Thoracic aorta (tissue), 2 donors: ENCODE measurements at places on chromosomes 12 and 14.
A peak's percentile ranks its signal among the peaks of the same experiment; 100 is the strongest.

DNA sequence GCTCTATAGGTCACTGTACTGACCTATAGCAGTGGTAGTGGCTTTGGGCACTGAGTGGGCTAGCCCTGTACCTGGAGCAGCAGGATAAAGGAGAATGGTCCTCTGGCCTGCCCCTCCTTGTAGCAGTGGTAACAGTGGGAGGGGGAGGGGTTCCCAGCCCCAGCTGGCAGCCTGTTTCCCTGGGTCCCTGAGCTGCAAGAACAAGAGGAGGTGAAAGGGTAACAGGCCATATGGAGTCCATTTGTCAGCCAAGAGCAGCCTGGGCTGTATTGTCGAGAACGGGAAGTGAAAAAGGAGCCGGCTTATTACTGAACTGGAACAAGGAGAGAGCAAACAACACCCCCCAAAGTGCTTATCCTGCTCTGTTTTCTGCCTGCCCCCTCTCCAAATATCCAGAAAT lies 73.8 kb upstream of the SRSF5 start:
- DNase-seq, result no peak

- no peak for DNase-seq
These were observed 7.4 kb upstream of the ALDH1L2 start for GRCh38 chr12:105091476-105092206.

DNA sequence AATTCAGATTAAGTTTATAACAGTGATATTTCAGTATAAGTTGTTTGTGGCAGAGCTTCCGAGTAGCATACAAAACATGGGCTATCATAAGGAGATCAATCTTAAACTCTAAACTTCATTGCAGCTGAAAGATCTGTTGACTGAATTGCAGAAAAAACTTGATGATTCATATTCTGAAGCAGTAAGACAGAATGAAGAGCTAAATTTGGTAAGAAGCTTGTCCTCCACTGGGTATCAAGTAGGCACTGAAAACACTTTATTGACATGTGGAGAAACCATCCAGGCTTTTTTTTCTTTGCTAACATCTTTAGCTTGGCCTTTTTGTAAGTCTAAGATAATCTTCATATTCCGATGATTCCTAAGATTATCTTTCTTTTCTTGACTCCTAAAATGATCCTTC lies 93.0 kb downstream of the KTN1 start:
- DNase-seq, result no peak

GRCh38 chr12:88339254-88339949 lies 197.3 kb downstream of the TMTC3 start:
- no peak for DNase-seq

DNA sequence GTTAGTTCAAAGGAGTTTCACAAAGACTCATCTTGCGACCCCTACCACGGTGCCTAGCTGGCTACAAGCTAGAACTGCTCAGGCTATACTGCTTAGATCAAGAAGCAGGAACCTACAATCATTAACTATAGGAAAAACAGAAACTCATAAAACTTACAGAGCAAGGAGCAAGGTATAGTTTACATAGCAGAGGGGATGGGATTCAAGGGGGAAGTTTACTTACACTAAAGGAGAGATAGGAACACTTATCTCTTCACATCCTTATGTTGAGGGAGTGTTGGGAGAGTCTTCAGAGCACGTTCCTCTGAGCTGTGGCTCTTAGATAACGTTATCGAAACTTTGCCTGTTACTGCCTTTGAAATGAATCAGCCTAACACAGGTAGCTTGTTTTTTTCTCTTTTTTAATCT lies 58.1 kb downstream of the FSCB start:
- DNase-seq, result no peak

DNA sequence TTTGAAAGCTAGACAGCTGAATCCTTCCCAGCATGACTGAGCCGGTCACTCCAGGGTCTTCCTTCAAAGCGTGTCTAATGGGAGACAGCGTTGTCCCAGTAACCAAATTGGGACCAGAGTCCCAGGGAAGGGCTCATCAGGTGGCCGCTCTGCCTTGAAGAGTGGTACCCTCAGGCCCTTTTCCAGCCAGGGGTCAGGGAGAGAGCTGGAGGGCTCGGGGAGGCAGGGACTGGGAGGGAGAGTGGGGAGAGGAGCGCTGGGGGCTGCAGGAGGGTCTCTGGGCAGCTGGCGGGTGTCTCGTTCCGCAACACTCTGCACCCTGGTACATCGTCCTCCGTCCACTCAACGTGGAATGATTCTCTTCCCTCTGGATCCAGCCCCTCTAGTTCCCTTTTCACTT lies 1.6 kb upstream of the RTL1 start:
- DNase-seq, result no peak

- no peak for DNase-seq
These were observed 63.4 kb upstream of the DIO3 start for GRCh38 chr14:101497684-101498525.

GRCh38 chr12:119642986-119643385 lies 24.9 kb upstream of the PRKAB1 start:
- no peak for DNase-seq

DNA sequence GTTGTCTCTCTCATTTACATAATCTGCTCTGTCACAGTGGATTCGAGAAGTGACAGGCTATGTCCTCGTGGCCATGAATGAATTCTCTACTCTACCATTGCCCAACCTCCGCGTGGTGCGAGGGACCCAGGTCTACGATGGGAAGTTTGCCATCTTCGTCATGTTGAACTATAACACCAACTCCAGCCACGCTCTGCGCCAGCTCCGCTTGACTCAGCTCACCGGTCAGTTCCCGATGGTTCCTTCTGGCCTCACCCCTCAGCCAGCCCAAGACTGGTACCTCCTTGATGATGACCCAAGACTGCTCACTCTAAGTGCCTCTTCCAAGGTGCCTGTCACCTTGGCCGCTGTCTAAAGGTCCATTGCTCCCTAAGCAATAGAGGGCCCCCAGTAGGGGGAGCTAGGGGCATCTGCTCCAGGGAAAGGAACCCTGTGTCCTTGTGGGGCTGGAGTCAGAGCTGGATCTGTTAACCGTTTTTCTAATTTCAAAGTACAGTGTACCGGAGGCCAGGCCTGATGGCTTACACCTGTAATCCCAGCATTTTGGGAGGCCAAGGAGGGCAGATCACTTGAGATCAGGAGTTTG lies 5.1 kb downstream of the ERBB3 start:
- DNase-seq, result no peak

DNA sequence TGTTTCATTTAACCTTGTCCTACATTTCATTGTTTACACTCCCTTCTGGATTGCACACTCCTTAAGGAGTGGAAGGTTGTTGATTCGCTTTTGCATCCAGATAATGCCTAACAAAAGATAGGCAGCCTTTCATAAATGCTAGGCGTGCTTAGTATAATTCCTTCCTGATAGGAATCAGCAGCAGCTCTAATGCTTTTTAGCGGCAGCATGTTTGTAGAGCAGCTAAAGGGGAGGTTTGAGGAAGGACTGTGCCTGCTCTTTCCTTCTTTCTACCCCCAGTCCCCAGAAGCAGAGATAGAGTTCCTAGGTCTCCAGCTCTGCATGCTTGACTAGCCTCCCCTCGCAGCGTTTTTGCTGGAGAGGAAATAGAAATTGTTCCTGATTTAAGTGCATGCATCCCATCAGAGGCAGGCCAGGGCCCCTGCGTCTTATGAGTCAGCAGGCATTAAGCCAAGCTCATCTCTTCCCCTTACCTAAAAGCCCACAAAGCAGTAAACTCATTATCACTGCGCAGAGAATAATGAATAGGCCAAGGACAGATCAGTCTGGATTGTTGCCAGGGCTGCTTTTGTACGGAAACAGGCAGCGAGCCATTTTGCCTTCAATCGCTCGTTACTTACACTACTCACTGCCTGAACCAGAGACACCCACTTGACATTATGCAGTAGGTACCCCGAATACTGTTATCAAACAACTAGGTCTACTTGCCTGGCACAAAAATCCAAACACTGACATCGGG lies 14.0 kb upstream of the TBPL2 start:
- no peak for DNase-seq

DNA sequence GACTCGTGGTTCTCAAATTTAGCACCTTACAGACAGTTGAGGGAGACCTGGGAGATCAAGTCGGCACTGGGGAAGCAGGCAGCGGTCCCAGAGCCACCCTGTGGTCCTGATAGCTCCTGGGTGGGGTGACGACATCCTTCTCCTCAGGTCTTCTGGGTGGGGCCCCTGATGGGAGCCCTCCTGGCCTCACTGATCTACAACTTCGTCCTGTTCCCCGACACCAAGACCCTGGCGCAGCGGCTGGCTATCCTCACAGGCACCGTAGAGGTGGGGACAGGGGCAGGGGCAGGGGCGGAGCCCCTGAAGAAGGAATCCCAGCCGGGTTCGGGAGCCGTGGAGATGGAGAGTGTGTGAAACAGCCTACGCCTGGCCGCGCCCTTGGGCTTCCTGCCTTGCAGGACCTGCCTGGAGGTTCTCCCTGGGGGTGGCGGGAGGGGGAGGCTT lies 2.6 kb downstream of the AQP6 start:
- no peak for DNase-seq

DNA sequence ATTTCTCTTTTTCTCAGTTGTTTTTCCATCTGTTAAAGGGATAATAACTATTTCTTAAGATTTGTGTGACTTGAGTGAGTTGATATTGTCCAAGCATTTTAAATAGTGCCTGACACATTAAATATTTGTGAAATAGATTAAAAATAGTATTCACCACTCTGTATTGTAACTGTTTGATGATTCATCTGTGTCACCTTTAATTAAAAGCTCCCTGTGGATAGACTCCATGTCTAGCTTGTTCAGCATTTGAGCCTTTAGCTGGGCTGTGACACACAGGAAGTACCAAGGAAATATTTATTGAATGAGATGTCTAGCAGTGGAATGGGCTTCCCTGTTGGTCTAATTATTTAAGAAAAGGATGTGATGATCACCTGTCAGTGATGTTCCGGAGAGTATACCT lies 1.8 kb upstream of the GLIPR1L2 start:
- DNase-seq, result no peak

GRCh38 chr14:60151715-60152114 lies 13.5 kb downstream of the DHRS7 start:
- DNase-seq, result peak; percentile 37

DNA sequence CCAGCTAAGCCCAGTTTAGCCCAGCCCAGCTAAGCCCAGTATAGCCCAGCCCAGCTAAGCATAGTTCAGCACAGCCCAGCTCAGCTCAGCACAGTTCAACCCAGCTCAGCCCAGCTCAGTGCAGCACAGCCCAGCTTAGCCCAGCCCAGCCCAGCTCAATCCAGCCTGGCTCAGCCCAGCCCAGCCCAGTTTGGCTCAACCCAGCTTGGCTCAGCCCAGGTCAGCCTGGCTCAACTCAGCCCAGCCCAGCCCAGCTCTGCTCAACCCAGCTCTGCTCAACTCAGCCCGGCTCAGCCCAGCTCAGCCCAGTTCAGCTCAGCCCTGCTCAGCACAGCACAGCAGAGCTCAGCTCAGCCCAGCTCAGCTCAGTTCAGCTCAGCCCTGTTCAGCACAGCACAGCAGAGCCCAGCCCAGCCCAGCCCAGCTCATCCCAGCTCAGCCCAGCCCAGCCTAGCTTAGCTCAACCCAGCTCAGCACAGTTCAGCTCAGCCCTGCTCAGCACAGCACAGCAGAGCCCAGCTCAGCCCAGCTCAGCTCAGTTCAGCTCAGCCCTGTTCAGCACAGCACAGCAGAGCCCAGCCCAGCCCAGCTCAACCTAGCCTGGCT lies 330.9 kb downstream of the TMEM121 start:
- DNase-seq, result no peak

- no peak for DNase-seq
These were observed 503.5 kb downstream of the PCNX1 start for GRCh38 chr14:71410578-71411284.

- no peak for DNase-seq
These were observed 176.7 kb downstream of the NUAK1 start for GRCh38 chr12:105961821-105962671.

DNA sequence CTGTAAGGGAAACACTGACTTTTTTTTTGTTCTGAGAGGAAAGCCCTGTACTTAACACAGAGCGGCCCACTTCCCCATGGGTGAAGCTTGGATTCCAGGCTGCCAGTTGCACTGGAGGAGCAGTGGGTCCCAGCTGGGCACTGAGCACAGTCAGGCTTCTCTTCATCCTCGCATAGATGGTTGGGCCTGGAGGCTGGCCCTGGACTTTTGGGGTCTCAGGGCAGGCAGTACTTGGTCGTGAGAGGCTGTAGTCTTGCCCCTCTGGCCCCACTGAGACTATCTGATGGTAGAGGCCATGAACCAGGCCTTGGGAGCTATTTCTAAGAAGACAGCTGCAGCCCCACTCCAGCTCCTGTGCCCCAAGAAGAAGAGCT lies 6.2 kb upstream of the LHX5 start:
- DNase-seq, result no peak

- DNase-seq, result no peak
These were observed 13.3 kb downstream of the SLC25A29 start for GRCh38 chr14:100292776-100293461.

GRCh38 chr12:1131811-1132224 lies 140.8 kb downstream of the ERC1 start:
- DNase-seq, result no peak

GRCh38 chr12:103102225-103102744 lies 144.8 kb downstream of the ASCL1 start:
- no peak for DNase-seq
